Upper lobe of right lung (tissue), 1 donor: ENCODE measurements at places on chromosomes 7 and 10. TPM values are rescaled to one million over a fixed set of nuclear protein-coding genes. Genes with fewer than 3 reads are reported as not detected.

Gene STRIP2
- total RNA-seq = 1.3 TPM

Gene LOXL4
- total RNA-seq = 6.2 TPM

Gene CLEC5A
- 10.6 TPM for total RNA-seq

Gene CALY
- total RNA-seq = not detected

Gene HACD1
- 34.3 TPM for total RNA-seq
